GM13977 (cell line): ENCODE measurements at places on chromosomes 12 and 14.

GRCh38 chr14:90562652-90563051 lies 165.8 kb downstream of the CALM1 start:
- no peak for DNase-seq

GRCh38 chr12:105220929-105221290 lies 15.1 kb downstream of the APPL2 start:
- DNase-seq, result no peak

- peak; percentile 64 for DNase-seq
Measured at GRCh38 chr14:104665114-104665656, 24.2 kb upstream of the INF2 start.

- no peak for DNase-seq
Measured at GRCh38 chr12:12538535-12538934, 24.1 kb downstream of the DUSP16 start.

- DNase-seq, result no peak
Measured at GRCh38 chr12:7899755-7900154, 27.0 kb upstream of the SLC2A14 start.

DNA sequence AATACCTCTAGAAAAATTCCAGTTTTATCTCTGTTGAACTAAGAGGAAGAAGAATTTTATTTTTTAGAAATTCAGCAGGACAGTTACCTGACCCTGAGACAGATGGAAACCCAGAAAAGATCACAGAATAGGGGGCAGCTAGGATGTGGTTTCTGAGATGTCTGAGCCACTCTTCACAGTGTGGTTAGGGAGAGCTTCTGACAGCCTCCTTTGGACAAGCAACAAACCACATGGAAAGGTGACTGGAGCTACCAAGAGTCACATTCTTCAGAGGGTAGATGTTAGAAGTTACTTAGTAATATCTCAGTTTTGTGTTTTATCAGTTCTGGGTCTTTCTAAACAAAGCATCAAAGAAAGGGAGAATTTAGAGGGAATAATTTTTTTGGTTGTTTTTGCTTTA lies 117.3 kb upstream of the NAP1L1 start:
- no peak for DNase-seq

DNA sequence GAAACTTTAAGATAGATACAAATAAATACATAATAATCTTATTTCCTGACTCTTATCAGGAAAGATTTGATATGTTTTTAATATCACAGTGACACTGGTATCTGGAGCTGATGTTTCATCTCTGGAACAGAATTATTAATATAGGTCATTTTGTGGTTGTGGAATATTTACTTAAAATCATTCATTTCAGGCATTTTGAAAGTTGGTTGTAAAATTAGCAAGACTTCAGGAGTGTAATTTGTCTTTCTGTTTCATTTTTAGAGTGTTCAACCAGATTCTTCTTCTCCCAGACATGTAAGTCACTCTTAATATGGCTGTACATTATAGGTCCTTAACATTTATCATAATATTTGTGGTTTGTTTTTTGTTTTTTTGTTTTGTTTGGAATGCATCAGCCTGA lies 115.7 kb downstream of the PCNX1 start:
- no peak for DNase-seq

DNA sequence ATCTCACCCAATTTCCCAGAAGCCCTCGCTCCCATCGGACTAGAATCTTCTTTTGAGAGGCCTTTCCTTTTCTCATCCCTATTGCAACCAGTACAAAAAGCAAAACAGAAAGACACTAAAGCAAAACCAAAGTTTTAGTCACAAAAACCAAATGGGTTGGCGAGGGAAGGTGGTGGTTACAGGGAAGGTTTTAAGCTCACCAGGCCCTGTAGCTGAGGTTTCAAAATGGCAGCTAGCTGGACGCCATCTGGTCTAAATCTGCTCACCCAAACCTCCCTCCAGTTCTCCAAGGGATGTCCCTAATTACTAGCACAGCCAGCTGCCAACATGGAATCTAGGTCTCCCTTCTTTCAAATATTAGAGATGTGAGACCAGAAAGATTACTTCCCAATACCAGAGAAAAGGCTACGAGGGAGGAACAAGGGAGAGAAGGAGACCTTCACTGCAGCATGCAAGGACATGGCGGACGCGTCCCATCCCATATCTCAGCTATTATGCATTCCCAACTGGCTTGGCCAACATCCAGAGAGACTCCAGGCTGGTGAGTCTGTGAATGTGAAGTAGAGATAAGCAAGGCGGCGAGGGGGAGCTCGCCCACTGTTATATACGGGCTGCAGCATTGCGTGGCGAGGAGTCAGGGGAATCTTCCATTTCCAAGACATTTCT lies 70.8 kb downstream of the DPF3 start:
- DNase-seq, result no peak

GRCh38 chr14:90518941-90519256 lies 122.1 kb downstream of the CALM1 start:
- peak; percentile 65 for DNase-seq

- no peak for DNase-seq
Measured at GRCh38 chr12:40158592-40159111, 52.8 kb upstream of the SLC2A13 start.

GRCh38 chr12:83826112-83826511 lies 1086.5 kb downstream of the SLC6A15 start:
- DNase-seq, result peak; percentile 22

- no peak for DNase-seq
Measured at GRCh38 chr14:28059254-28059653, 707.3 kb upstream of the FOXG1 start.

DNA sequence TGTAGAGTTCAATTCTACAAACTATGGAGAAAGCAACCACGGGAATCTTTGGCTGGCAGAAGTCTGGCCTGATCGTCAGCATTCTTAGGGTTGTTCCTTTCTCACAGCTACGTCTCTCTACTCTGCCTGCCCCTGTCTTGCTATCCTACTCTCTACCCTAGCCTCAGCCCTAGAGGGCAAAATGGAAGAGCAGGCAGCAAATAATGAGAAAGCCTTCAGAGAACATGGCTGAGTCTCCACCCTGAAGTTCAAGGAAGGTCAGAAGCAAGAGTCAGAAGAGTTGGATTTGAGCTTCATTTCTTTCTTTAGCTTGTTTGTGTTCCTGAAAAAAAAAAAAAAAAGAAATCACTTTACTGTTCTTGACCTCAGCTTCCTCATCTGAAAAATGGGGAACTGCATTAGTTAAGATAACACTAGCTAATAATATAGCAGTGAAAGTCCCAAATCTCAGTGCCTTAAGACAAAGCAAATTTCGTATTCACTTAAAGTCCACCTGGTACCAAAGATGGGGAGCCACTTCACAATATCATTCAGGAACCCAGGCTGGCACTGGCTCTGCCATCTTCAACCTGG lies 50.2 kb upstream of the CCND2 start:
- DNase-seq, result no peak

DNA sequence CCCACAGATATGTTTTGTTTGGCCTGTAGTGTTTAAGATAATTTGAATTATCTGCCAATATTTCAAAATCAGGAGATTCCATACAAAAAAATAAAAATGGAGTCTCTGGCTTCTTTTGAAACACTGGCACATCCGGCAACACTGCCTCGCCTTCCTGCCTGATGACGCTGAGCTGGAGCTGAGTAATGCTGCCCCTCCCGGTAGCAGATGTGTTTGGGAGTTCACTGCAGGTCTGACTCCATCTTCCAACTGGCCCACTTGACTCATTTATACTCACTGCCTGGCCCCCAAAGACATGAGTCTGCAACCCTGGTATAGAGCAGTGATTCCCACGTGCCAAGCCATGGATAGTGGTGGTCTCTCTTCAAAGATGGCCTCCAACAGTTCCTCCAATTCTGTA lies 7.4 kb downstream of the CIT start:
- no peak for DNase-seq

DNA sequence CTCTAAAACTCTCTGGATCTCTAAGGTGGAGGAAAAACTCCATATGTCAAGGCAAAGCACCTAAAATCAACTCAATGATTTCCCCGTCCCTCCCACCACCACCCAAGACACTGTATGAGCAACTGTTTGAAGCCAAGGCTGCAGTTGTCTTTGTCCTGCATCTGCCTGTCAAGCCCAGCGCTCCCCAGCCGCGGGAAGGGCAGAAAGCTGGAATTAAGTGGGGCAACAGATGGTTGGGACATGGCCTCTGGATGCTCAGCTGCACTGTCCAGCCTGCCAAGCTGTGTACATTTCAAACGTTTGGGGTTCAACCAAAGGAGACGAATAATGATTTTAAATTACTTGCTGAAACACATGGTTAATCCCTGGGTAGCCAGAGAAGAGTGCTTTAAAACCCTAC lies 42.2 kb upstream of the PTGR2 start:
- DNase-seq, result no peak

GRCh38 chr12:52090291-52090690 lies 10.8 kb downstream of the SMIM41 start:
- DNase-seq, result peak; percentile 9

GRCh38 chr12:113317122-113317521 lies 17.8 kb downstream of the SLC8B1 start:
- DNase-seq, result no peak

GRCh38 chr12:115473257-115473956 lies 789.4 kb upstream of the TBX3 start:
- no peak for DNase-seq

DNA sequence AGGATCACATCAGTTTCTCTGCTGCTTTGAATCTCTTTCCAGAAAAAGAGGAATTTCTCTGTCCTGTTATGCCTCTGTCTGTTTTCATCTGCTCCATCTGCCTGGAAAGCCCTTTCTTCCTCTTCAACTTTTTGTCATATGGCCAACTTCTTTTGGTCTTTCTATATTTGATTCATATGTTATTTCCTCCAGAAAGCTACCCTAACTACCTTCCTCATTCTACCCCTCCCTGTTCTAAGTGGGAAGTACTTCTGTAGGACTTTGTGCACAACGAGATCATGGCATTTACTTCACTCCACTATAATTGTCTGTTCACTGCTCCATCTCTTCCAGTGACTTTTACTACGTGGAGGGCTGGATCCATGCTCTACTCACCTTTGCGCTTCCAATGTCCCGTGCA lies 5.9 kb downstream of the CLEC4D start:
- DNase-seq, result no peak

- DNase-seq, result no peak
Measured at GRCh38 chr14:22070119-22070982, 396.7 kb upstream of the OR4E1 start.

GRCh38 chr12:52381206-52381605 lies 4.2 kb downstream of the KRT84 start:
- no peak for DNase-seq

DNA sequence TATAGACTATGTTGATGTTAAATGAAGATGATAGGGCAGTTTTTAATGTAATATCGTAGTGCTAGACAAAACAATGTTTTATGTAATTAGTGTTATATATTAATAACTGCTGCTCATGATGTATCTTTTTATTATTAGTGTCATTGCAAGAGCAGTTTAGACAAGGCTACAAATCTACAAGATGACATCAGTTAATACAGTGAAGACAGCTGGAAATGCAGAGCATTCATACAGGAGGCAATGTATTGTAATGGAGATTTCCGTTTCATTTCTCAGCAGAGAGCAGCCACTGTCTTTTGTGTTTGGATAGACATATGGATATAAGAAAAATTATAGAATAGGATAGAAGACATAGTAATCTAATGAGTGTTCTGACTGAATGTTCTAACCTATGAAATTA lies 178.0 kb downstream of the FOXG1 start:
- DNase-seq, result no peak

- DNase-seq, result no peak
Measured at GRCh38 chr12:91210618-91211017, 28.0 kb upstream of the DCN start.

DNA sequence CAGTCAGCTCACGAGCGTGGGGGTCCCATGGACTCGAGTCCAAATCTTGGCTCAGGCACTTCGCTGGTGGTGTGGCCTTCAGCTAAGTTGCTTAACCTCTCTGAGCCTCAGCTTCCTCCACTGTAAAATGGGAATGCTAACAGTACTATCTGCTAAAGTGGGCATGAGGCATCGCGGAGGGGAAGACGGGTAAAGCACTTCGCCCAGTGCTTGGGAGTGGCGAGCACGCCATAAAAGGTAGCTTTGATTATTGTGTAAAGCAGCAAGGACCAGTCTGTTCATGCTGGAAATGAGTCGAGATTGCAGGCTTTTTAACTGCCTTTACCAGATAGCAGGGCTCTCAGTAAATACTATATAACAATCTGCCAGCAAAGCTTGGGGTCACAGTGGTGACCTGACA lies 24.5 kb downstream of the HRK start:
- DNase-seq, result no peak

GRCh38 chr14:99931308-99931707 lies 133.9 kb upstream of the EVL start:
- DNase-seq, result no peak

DNA sequence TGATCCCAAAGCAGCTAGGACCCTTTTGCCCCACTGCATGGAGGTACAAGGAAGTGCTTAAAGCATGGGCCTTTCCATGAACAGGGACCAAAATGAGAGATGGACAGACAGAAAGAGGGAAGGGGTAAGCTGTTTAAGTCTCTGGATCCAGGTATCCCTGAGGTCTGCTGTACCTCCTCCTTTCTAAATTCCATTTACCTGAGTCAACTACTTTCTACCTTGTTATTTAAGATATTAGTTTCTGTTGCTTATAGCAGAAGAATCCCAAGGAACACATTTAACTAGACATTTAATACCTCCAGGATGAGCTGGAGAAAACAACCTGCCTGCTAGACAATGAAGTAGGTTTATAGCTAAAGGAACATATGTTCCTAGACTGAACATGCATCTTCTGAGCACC lies 157.6 kb upstream of the TMCC3 start:
- DNase-seq, result no peak

GRCh38 chr12:70317781-70318180 lies 48.3 kb upstream of the KCNMB4 start:
- no peak for DNase-seq

DNA sequence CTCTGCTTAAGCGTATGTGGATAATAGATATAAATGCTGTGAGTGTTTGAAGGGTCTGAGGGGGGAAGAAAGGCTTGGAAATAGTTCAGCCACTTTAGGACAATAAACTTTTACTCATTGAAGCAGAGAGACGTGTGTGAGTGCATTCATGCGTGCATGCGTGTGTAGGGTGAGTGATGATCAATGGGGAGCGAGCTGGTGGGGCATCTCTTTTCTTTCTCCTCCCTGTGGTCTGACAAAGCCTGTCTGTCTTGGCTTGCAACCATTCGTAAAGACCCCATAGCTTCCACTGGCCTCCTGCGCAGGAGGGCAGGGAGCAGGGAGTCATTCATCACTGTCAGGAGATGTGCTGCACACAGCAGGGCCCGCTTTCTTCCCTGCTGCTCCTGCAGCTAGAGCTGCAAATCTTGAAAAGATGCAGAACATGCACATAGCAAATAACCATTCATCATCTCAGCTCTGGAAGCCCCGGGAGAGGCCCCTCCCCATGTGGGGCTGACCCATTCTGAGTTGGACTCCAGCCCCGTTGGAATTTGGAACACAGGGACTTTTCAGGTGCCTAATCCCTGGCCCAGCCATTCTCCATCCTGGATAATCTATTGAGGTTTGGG lies 223.2 kb downstream of the PPM1H start:
- no peak for DNase-seq

DNA sequence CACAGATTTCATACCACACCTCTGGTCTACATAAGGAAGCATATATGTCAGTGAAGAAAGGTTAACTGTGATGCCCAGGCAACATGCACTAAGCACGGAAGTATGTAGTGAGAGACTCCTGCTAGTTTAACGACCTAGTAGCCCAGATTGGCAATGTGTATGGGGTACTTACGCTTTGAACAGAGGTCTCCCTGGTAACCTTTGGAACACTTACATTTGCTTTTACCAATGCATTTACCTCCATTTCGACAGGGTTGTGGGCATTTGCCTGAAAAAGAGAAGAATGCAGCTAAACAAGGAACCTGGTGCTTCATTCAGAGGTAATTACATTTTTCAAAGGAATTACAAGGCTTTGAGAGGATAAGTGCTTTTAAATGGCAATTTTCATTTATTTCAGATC lies 65.2 kb downstream of the WIF1 start:
- no peak for DNase-seq

GRCh38 chr12:108722463-108722862 lies 8.9 kb downstream of the CORO1C start:
- no peak for DNase-seq
